RWPE2 (cell line): ENCODE measurements at places on chromosomes 5 and 9.

GRCh38 chr9:88990041-88990728, 1.1 kb upstream of the S1PR3 start:
- no peak for DNase-seq

DNA sequence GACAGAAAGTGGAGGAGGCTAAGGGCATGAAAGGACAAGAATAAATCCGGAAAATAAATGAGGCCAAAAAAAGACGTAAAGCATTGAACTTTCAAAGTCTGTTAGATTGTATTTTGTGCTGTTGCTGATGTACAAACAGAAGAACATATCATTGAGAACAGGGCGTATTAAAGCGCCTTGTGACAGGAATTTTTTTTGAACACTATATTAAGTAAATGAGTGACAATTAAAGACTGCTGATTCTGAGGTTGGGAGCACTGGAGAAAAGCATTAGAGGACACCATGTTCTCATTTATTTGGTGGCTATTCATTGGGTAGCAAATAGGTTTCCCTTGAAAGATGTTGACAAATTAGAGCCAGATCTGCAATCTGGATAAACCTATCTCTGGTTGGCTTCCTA, 137.3 kb upstream of the SGCD start:
- DNase-seq = no peak

GRCh38 chr9:125430161-125431011, 168.8 kb downstream of the GAPVD1 start:
- DNase-seq = no peak

DNA sequence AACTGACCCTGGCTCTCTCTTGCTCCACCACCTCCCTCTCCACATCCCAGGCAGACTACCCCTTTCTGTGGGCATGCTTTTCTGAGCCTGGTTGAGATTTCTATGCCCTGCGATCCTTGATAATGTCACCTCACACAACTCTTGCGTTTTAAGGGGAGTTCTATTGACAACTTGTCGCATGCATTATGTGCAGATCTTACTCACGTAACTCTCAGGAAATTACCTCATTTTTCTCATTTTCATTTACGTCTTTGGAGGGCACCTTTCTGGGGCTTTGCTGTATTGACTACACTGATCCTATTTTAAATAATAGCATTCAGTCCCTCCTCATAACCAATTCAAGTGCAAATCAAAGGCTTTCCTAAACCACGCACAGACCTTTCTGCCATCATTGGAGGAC, 140.4 kb upstream of the WWC1 start:
- no peak for DNase-seq
